GM04503 (cell line): ENCODE measurements at places on chromosomes 2 and 18.

DNA sequence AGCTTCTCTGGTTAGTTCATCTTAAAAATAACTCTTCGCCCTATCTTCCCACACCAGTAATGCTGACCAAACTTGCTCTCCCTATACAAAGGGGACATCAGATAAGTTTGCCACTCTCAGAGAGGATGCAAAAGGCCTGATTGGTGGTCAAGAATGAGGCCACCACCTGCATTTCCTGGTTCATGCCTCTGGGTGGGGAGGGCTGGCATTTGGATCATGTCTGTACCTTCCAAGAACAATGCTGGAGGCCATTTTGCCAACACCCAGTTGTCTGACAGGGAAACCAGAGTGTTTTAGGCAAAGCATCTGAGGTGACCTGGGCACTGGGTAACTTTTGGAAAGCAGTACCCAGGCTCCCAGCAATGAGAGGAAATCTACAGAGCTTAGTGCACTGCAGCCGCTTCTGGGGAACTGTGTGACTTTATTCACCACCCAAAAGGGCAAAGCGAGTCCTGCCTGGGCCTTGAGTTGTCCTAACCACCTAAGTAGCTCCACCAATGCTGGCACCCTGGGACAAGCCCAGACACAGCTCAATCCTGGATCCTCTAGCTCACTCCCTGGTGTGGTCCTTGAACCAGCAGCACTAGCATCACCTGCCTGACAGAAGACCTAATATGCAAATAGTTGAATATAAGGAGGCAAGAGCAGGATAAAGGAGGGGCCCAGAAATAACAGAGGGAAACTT lies 35.1 kb downstream of the CAPN13 start:
- DNase-seq = no peak

- DNase-seq = no peak
Measured at GRCh38 chr2:172394002-172394401, 33.4 kb upstream of the ITGA6 start.

DNA sequence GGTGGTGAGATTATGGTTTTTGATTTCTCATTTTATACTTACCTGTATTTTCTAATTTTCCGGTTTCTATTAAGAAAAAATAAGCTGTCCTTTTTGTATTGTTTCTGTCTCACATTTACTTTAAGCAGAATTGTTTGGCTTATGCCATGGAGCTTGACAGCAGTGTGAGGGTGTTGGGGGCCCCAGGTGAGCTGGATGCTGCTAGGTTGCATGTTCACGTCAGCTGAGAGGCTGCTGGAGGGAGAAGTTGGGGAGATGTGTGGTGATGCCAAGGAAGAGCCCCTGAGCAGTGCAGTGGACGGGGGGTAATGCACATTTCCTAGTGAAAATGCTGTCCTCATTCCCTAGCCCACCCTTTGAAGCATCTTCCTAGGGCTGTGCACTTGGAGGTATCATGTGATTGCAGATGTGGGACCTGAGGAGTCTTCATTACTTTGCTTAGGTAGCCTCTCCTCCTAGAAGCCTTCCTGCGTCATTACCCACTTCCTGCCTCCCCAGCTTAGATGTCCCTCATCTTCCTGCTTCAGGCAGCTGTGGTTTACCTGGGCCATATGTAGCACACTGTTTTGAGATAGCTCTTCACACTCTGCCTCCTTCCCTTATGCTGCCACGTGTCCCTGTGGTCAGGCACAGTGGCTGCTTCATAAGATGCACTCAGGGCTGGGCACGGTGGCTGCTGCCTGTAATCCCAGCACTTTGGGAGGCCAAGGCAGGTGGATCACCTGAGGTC lies 16.2 kb downstream of the ATG16L1 start:
- DNase-seq = no peak

DNA sequence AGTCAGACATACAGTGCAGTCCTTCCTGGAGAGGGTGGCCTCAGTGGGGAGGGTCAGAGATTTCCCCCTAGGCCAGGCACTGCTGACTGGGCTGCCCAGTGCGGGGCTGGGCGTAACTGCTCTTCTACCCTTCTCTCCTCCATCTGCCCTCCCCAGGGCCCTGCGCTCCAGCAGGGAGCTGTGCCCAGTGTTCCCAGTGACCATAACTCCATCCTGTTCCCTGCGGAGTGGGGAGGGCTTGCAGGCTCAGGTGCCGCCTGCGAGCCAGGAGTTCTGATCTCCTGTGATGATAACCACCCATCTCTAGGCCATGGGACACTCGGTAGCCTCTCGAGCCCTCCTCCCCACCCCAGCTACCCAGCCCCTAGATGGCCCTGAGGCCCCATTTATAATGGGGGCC lies 107.6 kb downstream of the SMAD7 start:
- DNase-seq = no peak

DNA sequence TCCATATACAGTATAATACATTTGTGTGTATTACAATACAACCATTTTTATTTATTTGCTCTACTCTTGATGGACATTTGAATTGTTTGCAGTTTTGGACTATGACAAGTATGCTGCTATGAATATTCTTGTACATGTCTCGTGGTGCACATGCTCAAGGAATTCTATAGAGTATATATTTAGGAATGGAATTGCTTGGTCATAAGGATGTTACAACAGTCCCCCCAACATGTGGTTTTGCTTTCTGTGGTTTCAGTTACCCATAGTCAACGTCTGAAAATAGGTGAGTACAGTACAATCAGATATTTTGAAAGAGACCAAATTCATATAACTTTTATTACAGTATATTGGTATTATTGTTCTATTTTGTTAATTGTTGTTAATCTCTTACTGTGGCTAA lies 24.1 kb upstream of the PLEKHM3 start:
- DNase-seq = no peak

- no peak for DNase-seq
Measured at GRCh38 chr2:150733051-150733618, 245.7 kb upstream of the RND3 start.

DNA sequence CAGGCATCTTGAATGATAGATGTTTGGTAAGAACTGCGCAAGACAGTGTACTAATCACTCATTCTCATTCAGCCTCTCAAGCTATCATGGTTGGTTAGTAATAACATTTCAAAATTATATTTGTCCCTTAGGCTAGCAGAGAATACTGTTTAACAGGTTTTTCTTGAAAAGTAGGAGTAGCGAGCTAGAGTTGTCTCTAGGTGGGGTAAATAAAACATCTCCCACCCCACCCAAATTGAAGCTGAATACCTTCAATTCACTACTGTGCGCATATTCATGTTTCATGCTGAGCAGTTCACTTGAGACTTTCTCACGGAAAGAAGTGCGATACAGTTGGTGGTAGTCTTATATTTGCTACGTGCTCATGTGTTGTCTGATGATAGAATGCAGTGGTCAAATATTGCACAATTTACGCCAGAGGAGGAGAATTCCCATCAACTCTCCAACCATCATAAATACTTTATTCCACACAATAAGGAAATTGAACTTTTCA lies 49.3 kb downstream of the NEDD4L start:
- DNase-seq = no peak

- DNase-seq = no peak
Measured at GRCh38 chr18:45981821-45982220, 14.7 kb upstream of the EPG5 start.

GRCh38 chr18:63505566-63506335 lies 29.0 kb downstream of the SERPINB5 start:
- no peak for DNase-seq

DNA sequence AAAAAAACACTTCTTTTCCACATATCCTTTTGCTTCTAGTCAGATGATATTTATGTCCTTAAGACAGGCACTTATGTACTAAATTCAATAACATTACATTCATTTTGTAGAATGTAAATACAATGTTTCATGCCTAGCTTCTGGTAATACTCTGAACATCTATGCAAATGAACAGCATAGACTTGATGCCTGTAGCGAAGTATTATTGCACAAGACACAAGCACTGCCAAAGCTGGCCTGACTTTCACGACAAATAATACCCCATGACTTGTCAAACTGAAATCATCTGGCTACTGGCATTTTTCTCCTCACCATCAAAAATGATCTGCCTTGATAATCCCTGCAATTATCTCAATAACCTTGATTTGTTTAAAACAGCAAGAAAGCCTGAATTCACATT lies 101.3 kb downstream of the L3MBTL4 start:
- no peak for DNase-seq

GRCh38 chr2:159035790-159036411 lies 67.5 kb downstream of the TANC1 start:
- DNase-seq = no peak

DNA sequence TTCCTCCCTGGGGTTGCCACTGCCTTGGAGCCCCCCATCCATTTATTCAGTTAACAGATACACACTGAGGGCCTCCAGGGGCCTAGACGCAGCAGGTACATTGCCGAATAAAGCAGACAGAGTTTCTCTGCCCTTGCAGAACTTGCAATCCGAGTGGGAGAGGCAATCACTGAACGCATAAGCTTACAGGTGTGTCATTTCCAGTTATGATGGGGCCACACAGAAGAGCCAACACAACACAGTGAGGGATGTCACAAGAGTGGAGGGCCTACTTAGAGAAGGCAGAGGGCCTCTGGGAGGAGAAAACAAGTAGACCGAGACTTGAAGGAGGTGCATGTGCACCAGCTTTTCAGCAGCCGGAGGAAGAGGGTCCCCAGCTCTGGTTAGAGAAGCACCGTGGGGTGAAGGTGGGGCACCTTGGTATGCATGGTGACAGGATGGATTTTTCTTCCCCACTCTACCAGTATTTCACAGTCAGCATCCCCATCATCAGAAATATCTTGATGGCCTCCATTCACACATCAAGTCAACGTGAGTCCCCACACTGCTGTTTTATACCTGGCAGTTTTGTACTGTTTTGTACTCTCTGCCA lies 150.9 kb downstream of the SMAD7 start:
- no peak for DNase-seq

DNA sequence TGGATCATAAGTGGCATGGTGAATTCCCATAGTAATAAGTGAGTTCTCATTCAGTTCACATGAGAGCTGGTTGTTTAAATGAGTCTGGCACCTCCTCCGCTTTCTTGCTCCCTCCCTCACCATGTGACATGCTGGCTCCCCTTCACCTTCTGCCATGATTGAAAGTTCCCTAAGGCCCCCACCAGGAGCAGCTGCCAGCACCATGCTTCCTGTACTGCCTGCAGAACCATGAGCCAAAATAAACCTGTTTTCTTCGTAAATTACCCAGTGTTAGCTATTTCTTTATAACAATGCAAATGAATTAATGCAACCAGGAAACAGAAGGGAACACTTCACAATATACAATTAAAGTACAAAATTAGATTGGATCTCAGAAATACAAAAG lies 257.0 kb downstream of the MREG start:
- no peak for DNase-seq

- no peak for DNase-seq
Measured at GRCh38 chr2:201980389-201980821, 53.2 kb upstream of the FZD7 start.

DNA sequence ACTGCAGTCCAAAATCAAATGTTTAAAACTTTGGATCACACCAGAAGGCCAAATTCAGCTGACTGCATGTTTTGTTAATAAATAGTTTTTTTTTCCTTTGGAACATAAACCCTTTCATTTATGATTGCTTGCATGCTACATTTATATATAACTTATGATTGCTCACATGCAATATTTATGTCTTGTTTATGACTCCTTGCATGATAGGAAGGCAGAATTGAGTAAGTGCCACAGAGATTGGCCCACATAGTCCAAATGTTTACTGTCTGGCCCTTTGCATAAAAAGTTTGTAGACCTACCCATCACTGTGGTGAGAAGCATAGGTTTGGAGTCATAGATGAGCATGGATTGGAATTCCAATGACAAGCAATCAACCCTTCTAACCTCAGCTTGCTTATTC lies 30.8 kb downstream of the WDFY1 start:
- DNase-seq = no peak

DNA sequence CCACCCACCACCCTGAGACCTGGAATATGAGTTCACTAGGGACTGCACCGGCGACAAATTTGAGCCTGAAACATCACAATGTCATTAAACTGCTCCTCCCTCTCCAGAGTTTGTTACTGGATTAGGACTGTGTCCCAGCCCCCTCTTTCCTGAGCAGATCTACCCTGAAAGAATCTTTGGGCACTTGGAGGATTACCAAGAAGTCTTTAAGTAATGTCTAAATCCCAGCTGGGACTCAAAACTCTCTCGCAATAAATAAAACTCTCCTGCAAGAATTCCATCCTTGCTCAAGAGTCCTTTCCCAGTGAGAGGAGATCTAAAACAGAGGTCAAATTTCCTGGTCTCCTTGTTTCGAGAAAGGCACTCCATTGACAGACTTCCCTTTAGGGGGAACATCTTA lies 20.9 kb downstream of the GKN2 start:
- DNase-seq = peak; percentile 44

GRCh38 chr2:151292546-151292945 lies 3.1 kb upstream of the NMI start:
- no peak for DNase-seq

DNA sequence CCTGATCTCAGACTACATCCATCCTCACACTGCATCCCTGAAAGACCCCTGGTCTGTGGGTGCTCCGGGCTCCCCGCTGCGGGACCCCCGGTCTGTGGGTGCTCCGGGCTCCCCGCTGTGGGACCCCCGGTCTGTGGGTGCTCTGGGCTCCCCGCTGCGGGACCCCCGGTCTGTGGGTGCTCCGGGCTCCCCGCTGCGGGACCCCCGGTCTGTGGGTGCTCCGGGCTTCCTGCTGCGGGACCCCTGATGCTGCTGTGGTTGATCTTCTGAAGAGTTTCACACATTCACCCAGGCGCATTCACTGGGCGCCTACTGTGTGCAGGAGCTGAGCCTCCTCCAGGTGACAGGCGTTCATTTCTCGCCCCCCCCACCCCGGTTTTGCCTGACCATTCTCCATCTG lies 162.7 kb upstream of the SALL3 start:
- no peak for DNase-seq

GRCh38 chr2:238362626-238363025 lies 42.3 kb downstream of the TRAF3IP1 start:
- DNase-seq = no peak

GRCh38 chr2:37588316-37588777 lies 83.1 kb downstream of the CDC42EP3 start:
- DNase-seq = no peak

DNA sequence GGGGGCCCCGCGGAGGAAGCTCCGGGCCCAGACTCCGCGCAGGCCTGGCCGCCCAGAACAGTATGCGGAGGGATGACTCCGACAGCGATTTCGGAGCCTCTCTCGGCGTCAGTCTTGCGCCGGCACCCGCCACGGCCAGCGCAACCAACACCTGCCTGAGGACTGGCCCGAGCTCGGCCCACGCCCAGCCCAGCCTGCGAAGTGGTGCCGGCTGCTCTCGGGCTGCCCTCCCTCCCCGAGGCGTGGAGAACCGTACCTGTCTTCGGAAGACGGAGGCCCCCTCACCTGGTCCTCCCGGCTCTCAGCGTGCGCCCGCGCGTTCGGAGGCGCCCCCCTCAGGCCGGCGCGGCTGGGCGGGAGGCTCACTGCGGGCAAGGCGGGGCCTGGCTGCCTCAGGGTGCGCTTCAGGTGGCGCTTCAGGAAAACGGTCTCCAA lies at the start of gene M1AP:
TSS of gene M1AP (minus strand) at position 322 of the 435 bp plus-strand sequence. CDS start 8,055 bp downstream, outside the sequence.
- DNase-seq = no peak
